Renal pelvis (tissue), 12 donors: ENCODE measurements at places on chromosomes 11 and 22. TPM values are rescaled to one million over a fixed set of nuclear protein-coding genes. Genes with fewer than 3 reads are reported as not detected.

GRCh38 chr11:125516245-125516644 is 20.2 kb upstream of the FEZ1 start:
- no peak for DNase-seq

DNA sequence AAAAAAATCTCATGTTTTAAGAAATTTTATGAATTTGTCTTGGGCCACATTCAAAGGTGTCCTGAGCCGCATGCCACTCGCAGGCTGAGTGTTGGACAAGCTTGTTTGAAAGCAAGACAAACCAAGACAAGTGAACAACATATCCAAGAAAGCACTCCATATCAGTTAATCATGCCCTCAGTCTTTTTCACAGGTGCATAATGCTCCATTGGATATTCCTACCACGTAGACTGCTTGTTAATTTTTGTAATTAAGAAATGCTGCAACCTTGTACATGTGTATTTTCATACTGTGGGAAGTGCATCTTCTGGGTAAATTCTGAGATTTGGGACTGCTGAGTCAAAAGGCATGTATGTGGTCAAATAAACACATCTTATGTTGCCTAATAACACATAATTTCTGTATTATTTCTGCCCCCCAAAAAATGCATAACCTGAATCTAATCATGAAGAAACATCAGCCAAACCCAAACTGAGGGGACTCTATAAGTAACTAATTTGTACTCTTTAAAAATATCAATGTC is 8.2 kb downstream of the RRAS2 start:
- no peak for DNase-seq

DNA sequence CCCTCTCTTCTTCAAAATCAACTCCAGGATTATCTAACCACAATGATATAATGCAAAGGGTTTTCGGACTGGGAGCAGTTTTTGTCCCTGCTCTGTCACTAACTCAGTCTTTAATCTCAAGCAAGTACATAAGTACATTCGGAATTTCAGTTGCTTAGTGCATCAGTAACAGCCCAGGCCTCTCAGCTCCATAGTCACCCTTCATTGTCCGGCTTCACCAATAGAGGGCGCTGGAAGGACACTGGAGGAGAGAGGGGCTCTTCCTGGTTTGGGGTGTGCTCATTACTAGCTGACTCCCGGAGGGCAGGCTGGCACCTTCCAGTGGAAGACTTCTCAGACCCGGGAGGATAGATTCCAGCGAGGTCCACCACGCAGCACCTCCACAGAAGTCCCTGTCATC is 90.4 kb upstream of the PDGFD start:
- peak; percentile 2 for DNase-seq

DNA sequence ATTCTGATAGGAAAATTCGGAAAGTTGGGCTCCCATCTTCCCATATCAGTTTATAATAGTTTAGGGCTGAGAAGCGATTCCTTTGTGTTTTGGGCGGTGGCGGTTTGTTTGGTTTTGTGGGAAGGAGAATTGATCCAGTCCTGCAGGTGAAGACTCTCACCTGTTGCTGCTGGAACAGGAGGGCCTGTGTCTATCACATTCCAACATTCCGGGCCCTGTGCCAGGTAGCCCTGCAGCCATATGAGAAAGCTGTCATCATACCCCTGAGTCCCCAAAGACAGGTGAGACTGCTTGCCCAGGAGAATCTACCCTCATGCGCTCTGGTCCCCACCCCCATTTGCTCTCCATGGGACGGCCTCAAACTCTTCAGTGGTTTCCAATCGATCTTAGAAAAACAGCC is 62.1 kb downstream of the TRAF6 start:
- DNase-seq, result no peak

GRCh38 chr11:109865548-109866186 is 227.5 kb upstream of the ZC3H12C start:
- no peak for DNase-seq

The APOBEC3B gene
- polyA plus RNA-seq, result 6.8 TPM

The TYR gene
- polyA plus RNA-seq, result 0.15 TPM

The SLC22A25 gene
- not detected for polyA plus RNA-seq
